ENCODE measurements at places on chromosomes 7 and 10.

GRCh38 chr10:28429045-28429444, 103.9 kb upstream of the WAC start:
- no peaks in the 10 kb centered on the region for H3K27me3 ChIP-seq
- H3K36me3 ChIP-seq: no peaks in the 10 kb centered on the region
- no peak for DNase-seq
- no peaks in the 10 kb centered on the region for H3K4me1 ChIP-seq

DNA sequence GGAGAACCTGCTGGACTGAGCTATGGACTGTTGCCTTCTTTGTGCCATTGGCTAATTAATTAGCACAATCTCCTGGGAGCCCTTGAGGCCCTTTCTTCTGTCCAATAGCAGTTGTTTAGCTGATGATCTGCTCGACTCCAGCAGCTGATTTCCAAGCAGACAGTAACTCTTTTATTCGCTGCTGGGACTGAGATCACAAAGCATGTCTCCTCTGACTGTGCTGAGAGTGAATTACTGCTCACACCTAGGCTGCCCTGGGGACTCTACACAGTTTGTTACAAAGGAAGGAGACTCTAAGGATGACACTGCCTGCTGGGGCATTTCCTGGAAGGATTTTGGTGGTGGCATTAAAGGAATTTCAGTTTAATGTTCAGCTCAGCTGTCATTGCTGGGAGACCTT, 31.4 kb downstream of the CASP7 start:
- no peak overlapping the region for H3K27ac ChIP-seq
- no peak for DNase-seq
- H3K27me3 ChIP-seq: no peaks in the 10 kb centered on the region
- H3K4me1 ChIP-seq: no peaks in the 10 kb centered on the region
- no peak overlapping the region for H3K4me3 ChIP-seq

DNA sequence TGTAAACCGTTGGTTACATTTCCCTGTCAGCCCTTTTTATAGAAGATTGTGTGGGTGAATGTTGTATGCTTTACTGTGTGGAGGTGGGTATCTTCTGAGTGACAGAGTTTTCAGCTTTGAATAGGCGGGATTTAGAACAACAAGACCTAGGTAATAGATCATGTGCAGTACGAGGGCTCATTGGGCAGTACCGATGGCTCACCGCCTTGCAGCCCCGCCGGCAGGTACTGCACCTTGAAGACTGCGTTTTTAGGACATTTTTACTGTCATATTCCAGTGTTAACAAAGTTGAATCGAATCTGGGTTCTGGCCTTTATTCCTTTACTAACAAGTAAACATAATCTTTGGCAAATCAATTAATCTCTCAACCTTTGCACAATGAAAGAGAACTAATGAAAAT, 55.9 kb upstream of the NCF1 start:
- DNase-seq: no peak
- H3K27ac ChIP-seq: no peak overlapping the region
- no peaks in the 10 kb centered on the region for H3K36me3 ChIP-seq
- no peak overlapping the region for H3K4me3 ChIP-seq

DNA sequence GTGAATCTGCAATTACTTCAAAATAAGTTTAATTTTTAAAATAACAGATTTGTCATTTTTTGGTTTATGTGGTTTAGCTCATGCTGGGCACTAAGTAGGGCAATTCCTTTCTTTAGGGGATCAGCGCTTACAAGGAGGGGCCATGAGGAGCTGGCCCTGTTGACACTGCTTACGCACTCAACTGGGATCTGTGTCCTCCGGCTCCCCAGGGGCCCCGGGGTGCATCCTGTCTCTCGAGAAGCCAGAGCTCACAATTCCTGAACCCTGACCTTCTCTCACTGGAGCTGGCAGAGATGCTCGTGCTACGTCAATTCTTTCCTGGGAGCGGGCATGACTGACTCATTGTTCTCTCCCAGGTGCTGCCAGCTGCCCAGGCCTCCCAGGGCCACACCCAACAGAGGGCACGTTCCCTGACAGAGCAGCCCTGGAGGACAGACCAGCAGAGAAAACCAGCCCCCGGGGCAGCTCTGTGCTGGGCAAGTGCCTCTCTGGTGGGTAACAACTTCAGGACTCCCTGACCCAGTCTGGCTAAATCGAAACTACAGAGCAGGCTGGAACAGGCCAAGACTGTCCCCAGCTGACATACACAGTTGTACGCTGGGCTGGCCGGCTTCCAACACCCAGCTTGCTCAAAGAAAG, 36.8 kb downstream of the CTBP2 start:
- H3K4me3 ChIP-seq: no peak overlapping the region
- H3K4me1 ChIP-seq: peaks cover 27% of the 10 kb centered on the region
- peak overlapping the region; percentile 89 for H3K27ac ChIP-seq
- peak; percentile 85 for DNase-seq
- no peaks in the 10 kb centered on the region for H3K36me3 ChIP-seq

- H3K27me3 ChIP-seq: no peaks in the 10 kb centered on the region
- H3K4me1 ChIP-seq: peaks cover 4% of the 10 kb centered on the region
- H3K27ac ChIP-seq: no peak overlapping the region
These were observed 860 bp downstream of the RPP30 start for GRCh38 chr10:90872648-90873020.

DNA sequence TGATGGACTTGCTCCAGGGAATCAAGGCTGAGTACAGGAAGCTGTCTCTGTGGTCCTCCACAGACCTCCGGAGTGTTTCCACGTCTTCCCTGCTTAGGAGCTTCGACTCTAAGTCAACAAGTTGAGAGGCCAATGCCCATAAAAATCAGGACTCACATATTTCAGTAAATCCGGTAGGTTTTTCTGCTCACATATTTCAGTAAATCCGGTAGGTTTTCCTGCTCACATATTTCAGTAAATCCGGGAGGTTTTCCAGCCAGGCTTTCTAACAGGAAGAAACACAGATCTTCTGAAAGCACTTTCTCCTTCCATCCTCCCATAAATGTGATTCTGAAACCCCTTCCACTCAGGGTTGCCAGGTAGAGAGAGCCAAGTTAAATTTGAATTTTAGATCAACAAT, 340.1 kb upstream of the SHH start:
- no peaks in the 10 kb centered on the region for H3K36me3 ChIP-seq
- no peaks in the 10 kb centered on the region for H3K27me3 ChIP-seq
- no peak for DNase-seq
- H3K27ac ChIP-seq: no peak overlapping the region

- H3K4me1 ChIP-seq: no peaks in the 10 kb centered on the region
- no peaks in the 10 kb centered on the region for H3K36me3 ChIP-seq
- DNase-seq: no peak
- H3K4me3 ChIP-seq: no peak overlapping the region
- no peaks in the 10 kb centered on the region for H3K27me3 ChIP-seq
- no peak overlapping the region for H3K27ac ChIP-seq
These were observed 25.2 kb upstream of the FIGNL1 start for GRCh38 chr7:50475340-50475739.
